ENCODE measurements at places on chromosomes 3 and 15.

DNA sequence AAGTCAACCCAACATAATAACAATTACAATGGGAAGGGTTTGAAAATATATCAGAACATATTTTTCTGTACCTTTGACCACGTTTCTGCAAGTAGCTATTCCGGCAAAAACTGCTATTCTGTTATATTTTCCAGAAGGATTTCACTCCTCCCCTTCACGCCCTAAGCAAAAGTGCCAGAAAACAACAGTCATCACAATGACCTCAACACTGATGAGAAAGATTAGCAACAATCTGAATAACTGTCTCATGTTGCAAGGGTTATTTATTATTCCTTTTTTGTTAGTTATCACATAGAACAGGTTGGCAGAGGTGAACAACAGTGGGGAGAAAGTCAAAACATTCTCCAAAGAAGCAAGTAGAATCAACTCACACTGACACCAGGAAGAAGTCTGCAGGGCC, 269.4 kb upstream of the ARRDC4 start:
- DNase-seq: no peak

DNA sequence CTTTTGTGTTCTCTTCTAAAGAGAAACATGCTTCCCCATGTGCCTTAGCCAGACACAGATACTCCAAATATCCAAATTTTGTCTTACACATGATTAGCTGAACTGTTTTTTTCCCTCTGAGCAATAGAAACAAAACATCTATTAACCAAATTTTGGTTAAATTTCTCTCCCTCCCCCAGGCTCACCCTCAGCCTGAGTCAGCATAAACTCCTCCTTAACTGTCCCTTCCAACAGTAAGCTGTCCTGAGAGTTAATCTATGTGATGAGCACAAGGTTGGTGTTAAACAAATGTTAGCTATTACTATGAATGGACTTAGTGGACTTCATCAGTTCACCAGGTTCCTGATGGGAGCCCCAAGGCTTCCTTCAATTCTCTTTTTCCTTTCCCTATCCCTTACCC, 108.5 kb downstream of the RSL24D1 start:
- DNase-seq: no peak

DNA sequence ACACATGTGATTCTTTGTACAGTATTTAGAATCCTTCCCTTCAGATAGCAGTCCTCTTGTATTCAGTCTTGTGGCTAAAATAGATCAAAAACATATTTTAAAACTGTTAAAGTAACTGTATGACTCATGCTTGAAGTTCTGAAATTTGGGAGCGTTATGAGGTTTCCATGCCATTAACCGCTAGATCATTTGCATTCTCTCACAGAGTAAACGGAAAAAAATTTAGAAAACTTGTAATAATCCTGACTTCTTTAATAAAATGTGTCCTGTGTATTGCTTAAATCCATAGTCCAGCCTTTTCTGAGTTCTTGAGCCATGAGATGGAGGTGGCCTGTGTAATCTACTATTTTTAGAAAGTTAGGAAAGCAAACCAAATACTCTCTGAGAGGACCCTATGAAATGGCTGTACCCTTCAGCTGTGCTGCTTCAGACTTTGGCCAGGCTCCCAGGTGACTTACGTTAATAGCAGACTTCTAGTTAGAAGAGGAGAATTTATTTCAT, 33.8 kb downstream of the MBNL1 start:
- DNase-seq: no peak

GRCh38 chr3:72555714-72556113, 292.5 kb downstream of the SHQ1 start:
- no peak for DNase-seq

DNA sequence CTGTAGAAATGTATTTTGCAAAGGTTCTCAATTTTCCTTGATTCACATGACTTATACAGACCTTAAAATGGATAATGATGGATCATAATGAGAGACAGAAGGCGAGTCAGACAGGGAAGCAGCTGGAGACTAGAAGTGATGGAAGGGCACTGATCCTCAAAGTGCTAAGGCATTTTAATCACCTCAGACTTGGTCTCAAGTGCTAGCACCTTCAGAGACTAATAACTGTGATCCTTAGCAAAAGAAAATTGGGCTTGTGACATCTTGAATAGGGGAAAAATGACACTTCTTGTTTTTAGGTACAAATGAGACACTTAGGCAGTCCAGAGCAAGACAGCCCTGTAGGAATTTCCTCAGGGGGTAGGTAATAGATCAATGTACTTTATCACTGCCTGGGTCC, 1011.7 kb downstream of the SQOR start:
- no peak for DNase-seq

GRCh38 chr15:26879706-26880105, 12.8 kb downstream of the GABRA5 start:
- DNase-seq: no peak

GRCh38 chr3:186162221-186162620, 53.3 kb upstream of the ETV5 start:
- no peak for DNase-seq

DNA sequence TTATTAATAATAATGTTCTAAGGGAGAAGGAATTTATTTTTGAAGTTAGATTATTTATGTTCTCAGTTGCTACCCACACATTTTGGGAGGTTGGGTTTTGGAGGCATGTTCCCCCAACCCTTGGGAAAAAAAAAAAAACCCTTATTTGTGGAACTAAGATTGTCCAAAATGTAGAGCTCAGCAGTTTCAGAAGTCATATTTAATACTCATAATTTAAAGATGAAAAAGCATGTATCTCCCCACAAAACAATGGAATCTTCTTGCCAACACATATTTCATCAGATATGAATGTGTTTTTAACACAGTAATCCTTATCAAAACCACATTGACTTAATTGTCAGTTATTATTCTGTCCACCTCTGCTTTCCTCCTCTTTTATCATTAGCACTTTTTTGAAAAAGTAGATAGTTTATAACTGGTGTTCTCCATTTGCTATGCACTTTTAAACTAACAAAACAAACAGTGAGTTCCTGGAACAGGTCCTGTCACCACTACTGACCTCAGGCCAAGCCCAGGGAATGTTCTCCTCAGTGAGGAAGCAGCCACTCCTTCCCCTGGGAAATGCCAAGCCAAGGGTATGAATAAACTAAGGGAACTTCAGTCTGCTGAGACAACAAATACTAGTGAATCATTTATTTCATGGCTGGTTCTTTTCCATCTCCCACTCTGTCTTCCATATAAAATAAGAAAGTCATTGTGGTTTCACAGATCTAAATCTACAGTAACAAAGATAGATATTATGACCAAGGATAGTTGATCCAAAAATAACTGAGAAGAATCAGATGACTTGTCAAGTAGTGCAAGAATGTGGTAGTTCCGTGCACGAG, 414.4 kb upstream of the ALCAM start:
- no peak for DNase-seq
